ENCODE measurements at places on chromosomes 6 and 20.

GRCh38 chr20:17676942-17677341, 5.1 kb downstream of the RRBP1 start:
- no peak for DNase-seq

DNA sequence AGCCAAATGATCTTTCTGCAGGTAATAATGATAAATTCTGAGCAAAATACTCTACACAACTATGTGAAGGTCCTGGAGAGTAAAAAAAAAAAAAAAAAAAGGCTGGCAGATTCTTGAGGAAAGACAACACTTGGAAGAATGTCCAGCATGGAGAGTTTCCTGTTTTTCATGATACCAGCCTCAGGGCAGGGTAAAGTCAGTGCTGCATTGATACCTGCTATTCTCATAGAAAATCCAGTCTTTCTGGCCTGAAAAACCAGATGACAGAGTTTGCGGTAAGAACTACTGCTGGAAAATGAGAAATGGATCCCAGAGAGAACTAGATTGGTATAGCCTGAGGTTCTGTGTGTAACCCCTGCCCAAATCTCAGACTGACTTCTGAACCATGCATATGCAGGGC, 89.1 kb downstream of the AFG1L start:
- DNase-seq, result no peak

- peak; percentile 15 for DNase-seq
Measured at GRCh38 chr6:149271348-149272340, 45.9 kb upstream of the TAB2 start.

DNA sequence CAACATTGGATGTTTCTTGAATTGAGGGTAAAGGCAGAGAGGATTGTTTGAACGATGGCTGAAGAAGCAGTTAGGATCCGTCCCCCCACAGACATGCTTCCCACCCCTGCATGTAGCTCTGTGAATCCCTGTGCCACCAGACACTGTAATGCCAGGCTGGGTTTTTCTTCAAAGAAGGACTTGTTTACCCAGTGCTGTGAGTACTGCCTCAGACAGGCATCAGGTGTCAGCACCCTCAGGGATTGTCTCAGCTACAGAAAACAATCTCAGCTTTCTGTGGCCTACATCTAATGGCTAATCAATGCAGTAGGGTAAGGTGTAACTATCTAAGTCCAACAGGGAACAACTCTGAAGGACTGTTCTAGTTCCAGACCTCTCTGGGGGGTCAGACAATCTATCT, 853.0 kb upstream of the EPHA7 start:
- DNase-seq, result no peak

DNA sequence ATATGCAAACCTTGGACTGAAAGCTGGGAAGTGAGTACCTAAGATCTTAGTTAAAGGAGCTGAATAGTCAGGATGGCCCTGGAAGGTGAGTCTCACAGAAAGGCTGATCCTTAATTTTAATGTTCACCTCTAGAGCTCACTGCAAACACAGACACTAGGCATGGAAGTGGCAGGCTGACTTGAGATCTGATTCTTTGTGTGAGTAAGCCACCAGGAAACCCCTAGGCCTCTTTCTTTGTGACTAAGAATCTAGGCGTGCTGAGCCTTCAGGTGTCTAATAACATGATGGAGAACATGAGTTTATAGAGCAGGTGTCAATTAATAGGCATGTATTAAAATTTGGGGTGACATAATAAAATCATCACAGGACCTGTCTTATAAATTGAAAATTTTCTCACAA, 642.2 kb downstream of the EYS start:
- DNase-seq, result no peak

DNA sequence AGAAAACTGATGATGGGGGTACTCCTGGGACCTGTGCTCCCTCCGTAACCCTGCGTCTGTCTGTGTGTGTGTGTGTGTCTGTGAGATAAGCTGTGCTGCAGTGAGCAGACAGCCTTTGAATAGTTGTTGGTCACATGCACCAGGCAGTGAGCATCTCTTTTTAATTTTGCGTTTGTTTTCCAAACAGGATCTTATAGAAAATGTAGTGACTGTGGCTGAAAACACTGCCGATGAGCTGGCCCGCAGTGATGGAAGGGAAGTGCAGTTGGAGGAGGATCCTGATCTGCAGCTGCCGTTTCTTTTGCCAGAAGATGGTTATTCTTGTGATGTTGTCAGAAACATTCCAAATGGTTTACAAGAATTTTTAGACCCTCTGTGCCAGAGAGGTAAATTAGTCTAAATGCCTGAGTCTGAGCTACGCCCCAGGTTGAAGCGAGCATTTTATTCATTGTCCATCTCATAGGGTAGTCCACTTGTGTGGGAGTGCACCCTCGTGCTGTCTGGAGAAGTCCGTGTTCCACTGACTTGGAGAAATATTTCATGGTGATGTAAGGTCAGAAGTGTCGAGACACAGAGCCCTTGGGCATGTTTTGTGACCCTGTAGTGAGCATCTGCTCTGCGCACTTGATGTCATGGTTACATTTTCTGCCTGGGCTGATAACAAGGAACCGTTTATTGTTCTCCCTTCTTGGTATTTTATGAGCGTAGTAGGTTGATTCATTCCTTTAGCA, 78.8 kb upstream of the KIF25 start:
- DNase-seq, result no peak

- DNase-seq, result no peak
Measured at GRCh38 chr20:6693178-6693807, 74.2 kb upstream of the BMP2 start.

- no peak for DNase-seq
Measured at GRCh38 chr20:24708411-24709295, 239.2 kb downstream of the SYNDIG1 start.

Measured in GM18507 (cell line).